Activated CD4-positive, alpha-beta T cell treated with anti-CD3 and anti-CD28 coated beads, Interleukin-2, Interleukin-6, amounts not matched to agents 100 ng/mL and 50 ng/mL, durations not matched to agents 16 hours and 8 hours (primary cell): ENCODE measurements at places on chromosomes 11 and 22.

DNA sequence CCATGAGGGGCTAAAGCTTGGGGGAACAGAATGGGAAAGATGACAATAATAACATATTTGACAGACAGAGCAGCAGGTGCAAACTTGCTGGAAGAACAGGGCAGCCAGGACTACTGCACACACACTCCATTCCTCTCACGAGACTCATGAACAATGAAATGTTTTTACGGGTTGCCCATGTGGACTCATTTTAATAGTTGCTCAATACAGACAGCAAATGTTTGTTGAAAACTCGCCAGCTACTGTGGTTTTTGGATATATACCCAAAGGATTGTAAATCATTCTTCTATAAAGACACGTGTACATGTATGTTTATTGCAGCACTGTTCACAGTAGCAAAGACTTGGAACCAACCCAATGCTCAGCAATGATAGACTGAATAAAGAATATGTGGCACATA is 10.3 kb downstream of the SYT13 start:
- DNase-seq = no peak

- no peak for DNase-seq
These were observed 218.0 kb downstream of the CTTN start for GRCh38 chr11:70616317-70616716.

GRCh38 chr22:23068096-23068831 is 2.1 kb upstream of the GNAZ start:
- DNase-seq = no peak

- no peak for DNase-seq
These were observed 102.9 kb downstream of the MED15 start for GRCh38 chr22:20610243-20610686.

GRCh38 chr11:6568191-6568918 is 35.1 kb downstream of the RRP8 start:
- no peak for DNase-seq

DNA sequence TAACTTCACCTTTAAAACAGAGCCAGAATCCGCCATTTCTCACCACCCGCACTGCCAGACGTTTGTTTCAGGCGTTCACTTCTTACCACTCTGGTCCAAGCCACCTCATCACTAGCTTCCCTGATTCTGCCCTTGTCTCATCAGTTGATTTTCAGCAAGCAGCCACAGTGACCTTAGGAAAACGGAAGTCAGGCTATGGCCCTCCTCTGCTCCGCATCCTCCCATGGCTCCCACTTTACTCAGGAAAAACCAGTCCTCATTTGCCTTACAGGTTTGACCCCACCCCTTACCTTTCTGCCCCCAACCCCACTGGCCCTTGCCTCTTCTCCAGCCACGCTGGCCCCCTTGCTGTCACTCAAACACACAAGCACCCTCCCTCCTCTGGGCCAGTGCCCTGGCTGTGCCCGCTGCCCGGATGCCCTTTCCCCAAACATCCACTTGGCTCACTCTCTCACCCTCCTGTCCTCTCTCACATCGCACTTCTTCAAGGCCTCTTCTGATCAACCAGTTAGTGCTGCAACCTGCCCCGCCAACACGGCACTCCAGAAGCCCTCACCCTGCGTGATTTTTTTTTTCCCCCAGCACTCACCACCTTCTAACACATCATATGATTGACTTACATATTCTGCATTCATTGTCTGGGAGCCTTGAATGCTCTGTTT is 18.9 kb downstream of the TPST2 start:
- DNase-seq = no peak

- DNase-seq = no peak
These were observed 27.1 kb upstream of the OAF start for GRCh38 chr11:120183701-120184141.

GRCh38 chr11:1444321-1444720 is 42.3 kb downstream of the MOB2 start:
- no peak for DNase-seq

DNA sequence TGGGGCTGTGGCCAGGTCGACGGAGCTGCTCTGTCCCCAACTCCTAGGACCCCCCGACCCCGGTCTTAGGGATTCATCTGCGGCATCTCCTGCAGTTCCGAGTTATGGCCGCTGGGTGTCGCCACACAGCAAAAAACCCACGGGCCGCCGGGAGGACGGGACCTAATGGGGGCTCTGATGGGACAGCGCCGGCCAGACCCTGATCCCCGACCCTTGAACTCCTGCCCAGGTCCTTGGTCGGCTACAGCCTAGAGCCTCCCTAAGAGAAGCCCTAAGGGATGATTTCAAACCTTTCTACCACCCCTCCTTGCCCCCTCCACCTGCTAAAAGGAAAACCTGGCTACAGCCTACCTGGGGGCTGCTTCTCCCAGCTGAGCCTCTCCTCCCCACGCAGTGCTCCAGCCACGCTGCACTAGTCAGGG is 30.8 kb upstream of the LRRC10B start:
- DNase-seq = peak; percentile 56

DNA sequence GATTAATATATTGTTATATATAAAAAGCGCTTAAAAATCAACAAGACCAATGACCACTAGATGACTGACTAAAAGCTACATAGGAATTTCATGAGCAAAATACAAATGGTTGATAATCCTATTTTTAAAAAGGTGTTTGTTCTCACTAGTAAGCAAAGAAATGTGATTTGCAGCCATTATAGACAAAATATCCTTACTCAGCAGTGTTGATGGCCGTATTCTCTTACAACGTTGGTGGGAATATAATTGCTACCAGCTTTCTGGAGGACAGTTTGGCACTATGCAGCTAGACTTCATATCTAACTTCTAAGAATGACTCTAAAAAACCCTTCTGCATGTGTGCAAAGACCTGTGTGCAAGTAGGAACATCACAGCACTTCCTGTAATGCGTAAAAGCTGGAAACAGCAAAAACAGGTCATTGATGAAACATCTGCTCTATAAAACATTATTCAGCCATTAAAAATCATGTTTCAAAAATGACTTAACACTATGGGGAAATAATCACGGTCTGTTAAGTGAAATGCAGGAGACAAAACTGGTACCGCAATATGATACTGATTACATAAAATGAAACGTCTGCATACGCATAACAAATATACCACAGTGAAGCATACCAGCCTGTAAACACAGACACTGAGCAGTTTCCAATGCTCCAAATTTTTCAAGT is 70.1 kb upstream of the LINC01488 start:
- DNase-seq = peak; percentile 19

DNA sequence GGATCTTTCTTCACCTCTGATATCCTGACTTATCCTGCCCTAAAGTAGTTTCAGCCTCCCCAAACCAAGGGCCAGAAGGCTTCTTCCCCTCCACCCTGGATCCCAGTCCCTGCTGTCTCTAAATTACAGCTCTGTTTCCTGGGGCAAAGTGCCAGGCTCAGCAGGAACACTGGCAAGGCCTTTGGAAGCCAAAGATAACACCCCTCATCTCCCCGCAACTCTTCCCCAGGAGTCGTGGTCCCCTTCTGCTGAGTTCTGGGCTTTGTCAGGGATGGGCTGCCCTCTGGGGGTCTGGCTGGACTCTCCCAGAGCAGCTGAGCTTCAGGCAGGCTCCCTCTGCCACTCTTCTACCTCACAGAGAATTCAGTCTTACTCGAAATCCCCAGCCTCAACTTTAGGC is 53.8 kb upstream of the AMPD3 start:
- DNase-seq = no peak

- peak; percentile 62 for DNase-seq
These were observed 57.7 kb downstream of the TRAF6 start for GRCh38 chr11:36452236-36452940.

DNA sequence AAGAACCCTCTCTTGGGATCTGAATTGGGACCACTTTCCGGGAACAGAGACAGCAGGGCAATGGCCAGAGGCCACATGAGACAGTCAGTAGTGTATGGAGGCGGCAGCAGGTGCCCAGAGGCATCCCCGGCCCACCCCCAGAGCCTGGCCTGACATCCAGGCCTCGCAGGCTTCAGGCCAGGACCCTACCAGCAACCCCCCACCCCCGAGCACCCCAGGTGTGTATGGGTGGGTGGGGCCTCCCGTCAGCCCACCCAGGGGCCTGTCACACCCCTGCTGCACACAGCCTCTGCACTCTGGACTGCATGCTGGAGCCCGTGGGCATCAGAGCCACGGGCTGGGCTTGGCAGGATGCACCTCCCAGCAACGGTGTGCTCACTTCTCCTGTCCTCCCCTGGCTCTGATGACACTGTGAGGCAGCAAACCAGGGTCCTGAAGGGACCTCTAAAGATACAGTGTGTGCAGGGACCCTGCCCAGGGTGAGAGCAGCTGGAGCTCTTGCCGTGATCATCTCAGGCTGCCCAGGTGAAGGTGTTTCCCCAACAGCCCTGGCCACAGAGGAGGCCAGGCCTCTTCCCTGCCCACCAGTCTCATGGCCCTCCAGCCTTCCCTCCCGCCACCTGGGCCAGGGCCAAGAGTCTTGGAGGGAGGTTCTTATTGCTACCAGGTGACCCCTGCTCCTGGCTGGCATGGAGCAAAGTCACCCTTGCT is 88.8 kb upstream of the SEPTIN5 start:
- no peak for DNase-seq

- no peak for DNase-seq
These were observed 50.7 kb downstream of the STIM1 start for GRCh38 chr11:3906166-3906565.

DNA sequence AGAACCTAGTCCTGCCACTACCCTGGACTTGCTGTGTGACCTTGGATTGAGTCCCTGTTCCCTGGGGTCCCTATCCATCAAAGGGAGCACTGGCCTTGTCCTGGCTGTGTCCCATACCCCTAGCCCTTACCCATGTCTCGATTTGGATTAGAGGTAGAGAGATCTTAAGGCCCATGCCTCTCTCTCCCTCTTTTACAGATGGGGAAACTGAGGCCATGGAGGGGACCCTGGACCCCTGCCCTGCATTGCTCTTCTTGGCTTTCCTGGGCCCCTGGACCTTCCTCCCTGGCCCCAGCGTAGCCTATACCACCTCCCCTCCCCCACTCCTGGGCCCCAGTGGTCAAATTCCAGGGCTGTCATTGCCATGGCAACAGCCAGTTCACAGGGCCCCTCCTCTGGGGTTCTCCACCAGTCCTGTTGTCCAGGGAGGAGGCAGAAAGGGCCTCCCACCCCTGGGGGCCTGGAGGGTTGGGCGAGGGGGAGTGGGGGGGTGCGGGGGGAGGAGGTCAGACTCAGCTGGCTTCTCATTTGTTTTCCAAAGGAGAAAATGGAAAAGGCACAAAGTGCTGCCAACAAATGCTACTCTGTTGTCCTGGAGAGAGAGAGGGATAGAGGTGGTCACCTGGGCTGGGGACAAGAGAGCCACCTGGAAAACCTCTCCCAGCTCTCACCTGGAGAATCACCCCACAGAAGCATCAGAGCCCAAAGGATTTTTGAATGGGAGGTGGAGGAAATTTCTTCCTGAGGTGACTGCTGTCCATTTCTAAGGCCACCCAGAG is 23.3 kb downstream of the ARHGEF17 start:
- DNase-seq = no peak

- DNase-seq = no peak
These were observed 7.3 kb downstream of the PDGFB start for GRCh38 chr22:39237318-39238100.

GRCh38 chr11:79437981-79438630 is 2.7 kb downstream of the TENM4 start:
- DNase-seq = no peak
